ENCODE measurements at places on chromosomes 13 and 19. TPM values are rescaled to one million over a fixed set of nuclear protein-coding genes. Genes with fewer than 3 reads are reported as not detected.
A peak's percentile ranks its signal among the peaks of the same experiment; 100 is the strongest.

Gene CILP2
- 0.32 TPM for total RNA-seq

Gene LRFN3
- 34.3 TPM for total RNA-seq

GRCh38 chr13:90526711-90527110 lies 820.8 kb upstream of the MIR17HG start:
- no peak for DNase-seq

- DNase-seq, result no peak
Observed at GRCh38 chr13:62137629-62138405, 722.2 kb upstream of the PCDH20 start.

DNA sequence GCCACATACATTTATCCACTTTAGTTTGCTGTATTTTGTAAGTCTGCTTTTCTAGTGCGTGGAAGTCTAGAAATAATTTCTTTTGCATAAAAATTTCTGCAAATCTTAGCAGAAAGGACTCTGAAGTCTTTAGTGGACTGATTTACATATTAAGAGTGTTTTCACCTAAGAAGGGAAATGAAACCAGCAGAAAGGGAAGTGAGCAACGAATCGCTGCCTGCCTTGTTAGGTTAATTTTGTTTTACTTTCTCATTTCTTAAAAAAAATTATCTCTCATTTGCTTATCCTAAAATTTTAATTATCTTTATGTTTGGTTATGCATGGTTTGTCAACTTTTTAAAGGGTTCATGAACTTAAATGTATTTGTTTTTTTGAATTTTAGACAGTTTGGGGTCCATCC lies 767 bp upstream of the GPR18 start:
- no peak for DNase-seq

DNA sequence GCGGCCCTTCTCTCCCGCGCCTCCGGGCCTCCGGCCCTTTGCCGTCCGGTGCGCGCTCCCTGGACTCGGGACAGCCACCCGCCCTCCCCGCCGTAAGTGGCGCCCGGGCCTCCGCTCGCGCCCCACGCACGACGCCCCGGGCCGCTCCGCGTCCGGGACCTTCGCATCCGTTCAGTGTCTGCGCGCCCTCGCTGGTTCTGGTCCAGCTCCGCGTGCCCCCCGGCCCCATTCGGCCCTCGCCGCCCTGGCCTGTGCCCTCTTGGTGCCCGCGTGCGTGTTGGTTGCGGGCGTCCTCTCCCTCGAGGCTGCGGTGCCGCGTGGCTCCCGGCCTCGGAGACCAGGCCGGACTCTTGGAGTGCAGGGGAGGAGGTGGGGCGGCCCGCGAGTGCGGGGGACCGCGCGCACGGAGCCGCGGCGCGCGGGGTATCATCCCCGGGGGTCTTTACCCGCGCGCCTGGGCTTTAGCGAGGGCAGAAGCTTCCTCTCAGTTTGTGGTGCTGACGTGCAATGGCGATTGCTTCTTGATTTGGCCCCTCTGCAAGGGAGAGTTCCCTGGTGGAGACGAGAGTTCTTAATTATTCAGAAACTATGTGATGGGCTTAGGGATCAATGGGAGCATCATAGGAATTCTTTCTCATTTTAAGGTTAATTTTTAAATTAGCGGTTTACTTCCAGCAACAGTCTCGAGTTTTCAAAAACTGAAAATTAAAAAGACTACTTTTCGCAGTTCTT lies 757 bp downstream of the WASF3 start:
- DNase-seq, result peak; percentile 45

DNA sequence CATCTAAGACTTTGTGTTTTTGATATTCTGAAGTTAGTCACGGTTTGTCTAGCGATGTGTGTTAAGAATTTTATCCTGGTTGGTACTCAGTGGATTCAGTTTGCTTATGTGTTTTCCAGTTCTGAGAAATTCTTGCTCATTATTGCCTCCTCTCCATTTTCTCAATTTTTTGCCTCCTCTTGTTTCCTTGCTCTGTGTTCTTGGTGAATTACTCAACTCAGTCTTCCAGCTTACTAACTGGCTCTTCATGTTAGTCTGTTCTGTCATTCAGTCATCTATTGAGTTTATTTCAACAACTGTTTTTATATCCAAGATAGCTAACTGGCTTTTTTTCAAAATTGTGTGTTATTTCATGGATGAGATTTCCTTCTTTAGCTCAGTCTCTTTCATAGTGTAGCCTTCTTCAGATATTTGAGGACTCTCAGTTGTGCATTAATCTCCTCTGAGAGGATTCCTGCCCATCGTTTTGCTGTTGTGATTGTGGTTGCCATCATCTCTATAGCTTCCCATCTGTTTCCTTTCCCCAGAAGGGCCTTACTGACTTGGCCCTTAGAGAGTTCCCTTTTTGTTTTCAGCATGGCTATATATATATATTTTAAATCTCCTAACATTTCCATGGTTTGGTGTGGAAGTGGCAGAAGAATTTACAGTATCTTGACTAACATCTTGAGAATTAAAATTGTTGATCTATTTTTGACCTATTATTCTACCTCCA lies 6.2 kb downstream of the SETDB2 start:
- DNase-seq, result no peak

- DNase-seq, result no peak
Observed at GRCh38 chr13:98826146-98826545, 73.7 kb upstream of the SLC15A1 start.

DNA sequence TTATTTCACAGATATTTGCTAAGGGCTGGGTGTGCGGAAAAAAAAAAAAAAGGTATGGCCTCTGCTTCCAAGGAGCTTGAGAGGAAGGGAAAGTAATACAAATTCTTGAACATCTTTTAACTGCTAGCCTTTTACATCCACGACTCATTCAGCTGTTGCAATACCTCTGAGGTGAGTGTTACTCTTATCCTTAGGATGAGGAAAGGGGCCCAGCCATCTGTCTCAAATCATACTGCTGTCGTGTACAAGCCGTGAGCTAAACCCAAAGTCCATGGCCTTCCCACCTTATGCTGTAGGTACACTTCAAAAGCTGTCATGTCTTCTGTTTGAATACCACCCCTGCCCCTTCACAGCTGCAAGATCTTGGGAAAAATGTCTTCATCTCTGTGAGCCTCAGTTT lies 146.8 kb downstream of the KCNRG start:
- no peak for DNase-seq

DNA sequence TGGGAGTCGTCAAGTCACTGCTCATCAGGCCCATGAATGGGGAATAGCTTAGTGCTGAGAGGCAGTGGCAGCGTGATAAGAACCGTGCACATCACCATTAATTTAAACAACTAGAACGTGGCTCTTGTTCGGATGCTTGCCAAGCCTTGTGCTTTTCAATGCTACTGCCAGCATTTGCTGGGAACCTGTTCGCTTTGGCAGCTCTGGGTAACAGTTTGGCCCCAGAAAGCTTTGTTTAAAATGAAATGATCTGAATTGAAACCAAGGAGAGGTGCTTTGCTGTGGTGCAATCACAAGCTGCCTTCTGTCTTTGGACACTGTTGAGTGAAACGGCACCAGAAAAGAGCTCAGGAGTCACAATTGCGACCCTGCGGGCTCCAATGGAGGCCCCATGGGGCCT lies 53.5 kb upstream of the OLFM4 start:
- no peak for DNase-seq

DNA sequence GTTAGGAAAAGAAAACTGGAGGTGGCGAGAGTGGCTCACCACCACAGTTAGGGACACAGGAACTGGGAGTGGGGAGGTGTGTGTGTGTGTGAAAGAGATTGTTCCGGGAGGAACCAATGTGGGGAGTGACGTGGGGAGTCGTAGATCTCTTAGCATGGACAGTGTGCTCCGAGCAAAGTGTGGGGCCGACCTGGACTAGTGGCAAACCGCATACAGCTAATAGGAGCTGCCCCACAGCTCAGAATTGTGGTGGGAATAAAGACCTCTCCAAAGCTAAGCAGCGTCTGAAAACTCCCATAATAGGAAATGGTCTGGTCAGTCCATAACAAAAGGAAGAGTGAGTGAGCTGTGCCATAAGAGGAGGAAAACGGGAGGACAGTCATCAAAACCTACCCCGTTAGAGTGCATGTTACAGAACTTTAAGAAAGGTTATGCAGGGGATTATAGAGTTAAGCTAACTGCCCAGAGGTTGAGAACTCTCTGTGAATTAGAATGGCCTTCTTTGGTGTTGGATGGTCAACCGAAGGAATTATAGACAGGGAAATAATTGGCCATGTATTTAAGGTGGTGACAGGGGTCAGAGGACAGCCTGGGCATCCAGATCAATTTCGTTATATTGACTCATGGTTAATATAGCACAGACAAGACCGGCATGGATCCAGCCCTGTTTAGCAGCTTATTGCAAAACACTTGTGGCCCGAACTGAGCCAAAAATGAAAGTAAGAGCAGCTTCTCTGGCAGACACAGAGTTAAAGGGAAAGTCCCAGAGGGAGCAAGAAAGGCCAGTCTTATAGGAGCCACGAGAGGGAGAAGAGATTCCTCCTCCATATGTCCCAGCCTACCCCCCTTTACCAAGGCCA lies 8.9 kb upstream of the SLC15A1 start:
- no peak for DNase-seq

Measured in dorsolateral prefrontal cortex (tissue), 122 donors.